Activated CD4-positive, alpha-beta memory T cell treated with anti-CD3 and anti-CD28 coated beads, Interleukin-2, amount 10 ng/mL, durations not matched to agents 7 days and 5 days (primary cell): ENCODE measurements at places on chromosomes 13 and 19.
A peak's percentile ranks its signal among the peaks of the same experiment; 100 is the strongest.

DNA sequence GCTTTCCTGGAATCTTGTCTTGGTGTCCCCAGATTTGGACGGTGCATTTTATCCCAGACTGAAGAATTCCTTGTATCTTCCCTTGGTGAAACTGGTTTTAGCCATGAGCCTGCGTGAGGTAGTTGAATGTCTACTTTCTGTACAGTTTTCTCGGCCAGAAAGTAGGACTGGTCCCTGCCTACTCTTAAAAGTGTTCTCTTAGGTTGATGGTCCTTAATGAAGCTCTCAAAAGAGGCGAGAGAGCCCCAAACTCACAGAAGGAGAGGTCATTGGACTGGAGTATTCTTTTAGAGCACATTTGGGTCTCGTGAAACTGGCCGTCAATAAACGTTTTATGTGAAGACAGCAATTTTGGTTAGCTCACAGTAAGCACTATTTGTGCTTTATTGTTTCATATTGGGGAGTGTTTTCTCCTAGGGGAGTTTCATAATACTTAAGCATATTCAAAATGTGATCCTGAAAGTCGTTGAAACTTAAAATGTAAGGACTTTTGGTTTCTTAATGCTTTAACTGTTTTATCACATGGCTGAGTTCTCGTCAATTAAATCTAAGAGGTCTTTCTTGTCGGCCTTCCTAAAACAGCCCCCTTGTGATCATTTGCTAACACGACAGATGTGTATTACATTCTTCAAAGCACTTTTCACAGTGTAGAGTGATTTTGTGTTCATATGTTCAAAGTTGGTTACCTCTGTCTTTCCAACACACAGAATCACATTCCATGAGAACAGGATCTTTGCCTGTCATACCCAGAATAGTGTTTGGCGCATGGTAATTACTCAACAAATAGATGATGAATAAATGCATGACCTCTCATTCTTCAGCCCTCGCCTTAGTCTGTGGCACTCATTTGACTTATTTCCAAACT is 889 bp downstream of the GTF2F2 start:
- DNase-seq, result no peak

- DNase-seq, result no peak
These were observed 89.4 kb downstream of the STK24 start for GRCh38 chr13:98487522-98487921.

GRCh38 chr13:87671753-87672605 is 808 bp downstream of the SLITRK5 start:
- no peak for DNase-seq

- DNase-seq, result no peak
These were observed 41.8 kb upstream of the GRTP1 start for GRCh38 chr13:113405481-113406300.

DNA sequence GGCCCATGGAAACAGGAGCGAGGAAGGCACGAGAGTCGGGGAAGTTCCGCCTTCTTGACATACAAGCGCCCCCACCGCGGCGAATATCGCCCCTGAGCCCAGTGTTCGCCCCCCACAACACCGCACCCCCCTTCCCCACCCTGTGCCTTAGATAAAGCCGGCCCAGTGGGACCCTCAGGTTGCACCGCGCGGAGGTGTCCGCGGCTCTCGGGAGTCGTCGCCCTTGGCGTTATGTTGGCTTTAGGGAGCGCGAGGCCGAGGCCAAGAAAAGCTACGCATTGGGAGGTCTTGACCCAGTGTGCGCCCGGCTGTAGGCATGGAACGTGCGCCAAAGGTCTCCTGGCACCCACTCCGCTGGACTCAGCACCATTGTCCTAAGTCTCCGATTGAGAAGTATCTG is 603 bp upstream of the ZNF132 start:
- DNase-seq, result no peak

DNA sequence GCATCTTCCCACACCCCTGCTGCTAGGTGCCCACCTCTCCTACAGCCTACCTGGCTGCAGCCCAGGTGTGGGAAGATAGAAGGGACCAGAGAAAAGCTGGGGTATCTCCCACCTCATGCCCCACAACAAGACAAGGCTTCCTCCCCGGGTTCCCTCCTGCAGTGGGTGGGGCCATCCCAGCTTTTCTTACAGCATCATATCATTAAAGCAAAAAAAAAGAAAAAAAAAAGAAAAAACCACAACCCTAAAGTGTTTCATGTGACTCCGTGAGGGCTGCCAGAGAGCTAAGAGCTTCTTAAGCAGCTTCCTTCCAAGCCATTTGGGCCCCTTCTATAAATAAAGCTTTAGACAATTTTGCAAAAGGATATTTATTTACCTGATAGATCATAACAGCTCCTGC is 455.4 kb upstream of the TSHZ3 start:
- DNase-seq, result no peak

- DNase-seq, result no peak
These were observed 13.8 kb downstream of the CIC start for GRCh38 chr19:42282819-42283187.

DNA sequence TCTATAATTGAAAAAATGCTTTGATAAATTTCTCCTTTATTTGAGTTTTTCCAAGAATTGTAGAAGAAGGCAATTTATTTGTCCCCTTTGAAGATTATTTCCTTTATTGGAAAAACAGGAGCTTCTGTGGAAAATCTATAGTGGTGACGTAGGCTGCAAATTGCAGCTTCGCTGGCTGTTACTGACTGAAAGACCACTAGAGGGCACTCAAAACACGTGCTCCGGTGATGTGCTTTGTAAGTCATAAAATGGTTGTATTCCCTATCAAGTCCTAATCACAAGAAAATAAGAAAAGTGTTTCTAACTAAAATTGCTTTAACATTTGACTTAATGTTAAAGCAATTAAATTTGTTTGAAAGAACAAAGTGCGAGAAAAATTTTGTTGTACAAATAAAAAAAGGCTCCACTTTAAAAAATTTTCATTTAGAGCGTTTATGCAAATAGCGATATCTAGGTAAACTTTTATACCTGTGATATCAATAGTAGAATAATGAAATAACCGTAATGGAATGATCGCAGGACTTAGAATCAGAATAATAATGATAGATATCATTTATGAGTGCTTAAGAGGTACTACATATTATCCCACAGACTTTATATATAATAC is 638.2 kb upstream of the SPRY2 start:
- DNase-seq, result peak; percentile 21

GRCh38 chr13:26971990-26972887 is 199.4 kb downstream of the USP12 start:
- peak; percentile 33 for DNase-seq

DNA sequence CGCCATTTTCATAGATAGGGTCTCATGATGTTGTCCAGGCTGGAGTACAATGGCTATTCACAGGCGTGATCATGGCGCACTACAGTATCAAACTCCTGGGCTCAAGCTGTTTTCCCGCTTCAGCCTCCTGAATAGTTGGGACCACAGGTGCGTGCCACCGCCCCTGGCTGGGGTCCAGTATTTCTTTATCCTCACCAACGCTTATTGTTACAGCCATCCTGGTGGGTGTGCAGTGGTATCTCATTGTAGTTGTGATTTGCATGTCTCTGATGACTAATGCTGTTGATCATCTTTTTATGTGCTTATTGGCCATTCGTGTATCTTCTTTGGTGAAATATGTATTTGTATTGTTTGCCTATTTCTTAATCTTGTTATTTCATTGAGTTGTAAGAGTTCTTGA is 49.0 kb downstream of the SIPA1L3 start:
- DNase-seq, result no peak

DNA sequence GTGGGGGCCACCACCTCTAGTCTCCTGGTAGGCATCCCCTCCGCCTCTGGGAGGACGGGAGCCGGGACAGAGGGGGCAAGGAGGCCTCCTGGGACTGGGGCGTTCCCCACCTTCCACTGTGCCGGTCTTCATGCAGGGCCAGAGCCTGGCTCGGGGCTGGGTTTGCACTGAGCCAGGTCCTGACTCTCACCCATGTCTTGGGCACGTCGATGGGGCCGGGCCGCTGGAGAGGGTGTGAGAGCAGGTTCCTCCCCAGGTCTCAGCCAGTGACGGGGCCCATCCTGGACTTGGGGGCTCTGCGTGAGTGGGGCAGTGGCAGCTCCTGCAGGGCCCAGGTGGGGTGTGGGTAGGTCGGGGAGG is 26.6 kb downstream of the ATP11A start:
- no peak for DNase-seq
